GOT3 (cell line): ENCODE measurements at places on chromosomes 4 and X.

GRCh38 chr4:108107101-108107500 is 61.6 kb downstream of the LEF1 start:
- DNase-seq = no peak

- no peak for DNase-seq
Measured at GRCh38 chr4:6852582-6852981, 57.0 kb upstream of the TBC1D14 start.

DNA sequence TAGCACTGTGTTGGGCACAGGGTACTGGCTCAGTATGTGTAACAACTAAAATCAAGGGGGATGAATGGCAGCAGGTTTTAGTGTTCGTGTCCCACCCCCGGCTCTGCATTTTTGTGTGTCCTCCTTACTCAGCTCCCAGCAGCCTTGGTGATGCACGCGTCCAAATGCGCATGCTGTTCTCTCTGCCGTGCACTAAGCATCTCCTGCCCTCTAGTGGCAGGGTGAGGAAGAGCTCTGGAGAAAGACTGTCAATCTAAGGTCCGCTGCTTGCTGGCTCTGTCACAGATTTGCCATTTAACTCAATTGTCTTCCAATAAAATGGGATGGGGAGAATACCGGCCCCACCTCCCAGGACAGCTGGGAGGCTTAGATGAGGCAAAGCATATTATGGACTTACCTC is 61.4 kb downstream of the WFS1 start:
- no peak for DNase-seq

GRCh38 chr4:77990904-77991358 is 66.2 kb upstream of the FRAS1 start:
- no peak for DNase-seq

- DNase-seq = no peak
Measured at GRCh38 chr4:16642897-16643296, 255.5 kb downstream of the LDB2 start.

DNA sequence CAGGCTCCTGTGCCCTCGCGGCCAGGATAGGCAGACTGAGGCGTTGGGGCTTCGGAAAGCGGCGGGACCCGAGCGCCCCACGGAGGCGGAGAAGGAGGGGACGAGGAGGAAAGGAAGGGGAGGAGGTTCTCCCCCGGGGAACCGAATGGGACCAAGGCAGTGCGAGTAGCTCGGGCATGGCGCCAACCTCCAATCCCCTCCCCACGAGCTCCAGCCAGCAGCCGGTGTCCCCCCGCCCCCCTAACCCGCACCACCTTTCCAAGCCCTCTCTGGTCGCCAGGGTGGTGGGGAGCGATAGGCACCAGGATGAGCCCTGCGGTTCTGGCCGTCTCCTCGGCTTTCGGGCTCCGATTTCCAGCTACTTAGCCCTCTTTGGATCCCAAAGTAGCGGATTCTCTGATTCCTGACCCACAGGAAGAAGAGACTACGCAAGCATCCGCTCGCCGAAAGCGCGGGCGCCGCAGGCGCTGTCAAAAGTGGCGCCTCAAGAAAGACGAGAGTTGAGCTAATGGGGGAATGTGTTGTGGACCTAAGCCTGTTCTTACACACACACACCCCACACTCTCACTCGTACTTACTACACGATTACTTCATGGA is 15.2 kb upstream of the ZIC3 start:
- DNase-seq = no peak

DNA sequence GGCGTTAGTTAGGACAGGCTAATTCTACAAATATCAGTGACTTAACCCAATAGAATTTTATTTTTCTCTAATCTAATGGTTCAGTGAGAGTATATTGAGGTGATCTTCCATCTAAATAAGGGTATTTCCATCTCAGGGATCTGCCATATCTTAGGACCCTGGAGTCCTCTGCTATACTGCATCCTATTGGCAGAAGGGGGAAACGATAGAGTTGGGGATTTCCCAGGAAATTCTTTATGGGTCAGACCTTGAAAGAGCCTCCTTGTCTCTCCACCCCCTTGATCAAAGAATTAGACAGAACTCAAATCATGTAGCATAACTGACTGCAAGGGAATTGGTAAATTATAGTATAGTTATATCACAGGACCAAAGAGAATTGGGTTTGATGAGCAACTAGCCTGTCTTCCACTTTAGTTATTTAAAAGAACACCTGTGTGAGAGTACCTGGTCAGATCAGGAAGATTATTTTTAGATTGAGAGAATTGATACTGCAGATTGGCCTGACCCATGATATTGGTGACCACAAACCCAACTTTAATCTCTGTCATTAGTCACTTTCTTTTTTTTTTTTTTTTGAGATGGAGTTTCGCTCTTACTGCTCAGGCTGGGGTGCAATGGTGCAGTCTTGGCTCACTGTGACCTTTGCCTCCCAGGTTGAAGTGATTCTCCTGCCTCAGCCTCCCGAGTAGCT is 25.6 kb downstream of the SMARCA5 start:
- no peak for DNase-seq

GRCh38 chr4:43765514-43765913 is 683.1 kb downstream of the KCTD8 start:
- no peak for DNase-seq

GRCh38 chr4:156800463-156800862 is 171.1 kb downstream of the PDGFC start:
- DNase-seq = no peak

GRCh38 chr4:151313306-151314009 is 11.9 kb downstream of the SH3D19 start:
- no peak for DNase-seq

DNA sequence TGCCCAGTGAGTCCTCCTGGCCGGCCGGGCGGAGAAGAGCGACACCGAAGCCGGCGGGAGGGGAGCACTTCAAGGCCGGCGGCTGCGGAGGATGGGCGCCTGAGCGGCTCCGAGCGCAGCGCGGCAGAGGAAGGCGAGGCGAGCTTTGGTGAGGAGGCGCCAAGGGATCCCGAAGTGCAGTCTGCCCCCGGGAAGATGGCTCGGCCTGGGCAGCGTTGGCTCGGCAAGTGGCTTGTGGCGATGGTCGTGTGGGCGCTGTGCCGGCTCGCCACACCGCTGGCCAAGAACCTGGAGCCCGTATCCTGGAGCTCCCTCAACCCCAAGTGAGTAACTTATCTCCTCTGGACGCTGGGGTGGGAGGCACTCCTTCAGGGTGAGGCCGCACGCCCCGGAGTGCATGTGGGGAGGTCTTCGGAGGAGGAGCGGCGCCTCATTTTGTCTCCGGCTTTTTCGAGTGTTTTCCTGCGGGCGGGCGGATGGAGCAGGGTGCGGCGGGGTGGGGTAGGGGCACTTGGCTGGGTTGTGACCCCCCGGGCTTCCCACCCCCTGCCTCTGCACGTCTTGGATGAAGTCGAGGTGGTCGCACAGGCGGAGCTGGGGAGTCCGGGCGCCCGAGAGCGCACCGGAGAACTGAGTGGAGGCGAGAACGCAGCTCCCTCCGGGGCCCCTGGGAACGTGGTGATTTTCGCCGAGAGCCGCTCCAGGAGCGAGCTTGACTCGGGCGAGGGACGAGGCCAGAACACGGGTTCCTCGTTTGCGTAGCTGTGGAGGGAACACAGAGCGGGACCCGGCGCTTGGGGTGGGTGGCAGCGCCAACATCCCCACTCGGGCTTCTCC is 979 bp downstream of the EFNB1 start:
- DNase-seq = no peak

DNA sequence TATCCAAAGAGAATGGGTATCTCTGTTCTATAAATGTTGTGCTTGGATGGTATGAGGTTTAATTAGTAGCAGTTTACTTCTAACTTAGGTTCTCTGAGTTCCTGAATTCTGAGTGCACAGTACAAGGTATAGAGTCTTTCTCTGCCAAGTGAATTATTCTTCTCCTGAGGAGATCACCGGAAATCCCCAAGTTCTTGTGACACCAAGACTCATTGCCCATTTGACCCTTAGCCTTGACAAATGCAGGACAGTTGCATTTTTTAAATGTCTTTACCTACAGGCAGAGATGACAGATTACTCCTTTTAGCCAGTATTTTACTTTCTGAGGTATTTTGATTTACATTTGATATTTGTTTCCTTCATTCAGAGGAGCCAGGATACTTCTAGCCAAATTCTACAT is 72.9 kb downstream of the MAOA start:
- DNase-seq = no peak

DNA sequence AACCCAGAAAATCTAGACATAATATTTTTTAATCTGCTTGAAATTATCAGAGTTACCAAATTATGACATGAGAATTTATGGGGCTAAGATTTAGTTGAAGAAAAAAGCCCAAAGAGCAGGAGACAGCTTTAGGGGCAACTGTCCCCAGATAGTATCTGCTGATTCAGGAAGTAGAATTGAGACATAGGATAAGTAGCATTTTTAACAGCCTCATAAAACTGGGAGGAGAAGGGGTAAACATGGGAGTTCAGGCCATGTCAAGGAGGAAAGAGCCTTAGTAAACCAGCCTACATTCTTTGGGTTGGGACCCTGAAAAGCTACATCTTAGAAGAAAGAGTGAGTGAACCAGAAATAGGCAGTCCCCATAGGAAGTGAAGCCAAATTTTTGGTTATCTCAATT is 9.7 kb upstream of the RAB28 start:
- no peak for DNase-seq

DNA sequence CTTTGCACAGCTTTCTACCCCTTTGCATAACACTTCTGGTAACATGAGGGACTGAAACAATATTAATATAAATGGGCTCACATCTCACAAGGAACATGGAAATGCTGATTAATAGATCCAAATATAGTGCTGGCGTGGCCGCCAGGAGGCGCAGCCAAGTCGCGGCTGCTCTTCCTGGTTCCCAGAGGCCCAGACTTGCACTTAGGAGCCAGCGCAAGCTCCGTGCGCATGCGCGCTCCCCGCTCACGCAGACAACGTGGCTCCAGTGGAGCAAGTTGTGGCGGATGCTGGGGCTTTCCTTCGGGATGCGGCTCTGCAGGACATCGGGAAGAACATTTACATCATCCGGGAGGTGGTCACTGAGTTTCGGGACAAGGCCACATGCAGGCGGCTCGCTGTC is 318.3 kb upstream of the SLC7A11 start:
- no peak for DNase-seq

GRCh38 chr4:185371702-185372101 is 24.0 kb downstream of the LRP2BP start:
- no peak for DNase-seq
